ENCODE measurements at places on chromosomes 11 and 22.

DNA sequence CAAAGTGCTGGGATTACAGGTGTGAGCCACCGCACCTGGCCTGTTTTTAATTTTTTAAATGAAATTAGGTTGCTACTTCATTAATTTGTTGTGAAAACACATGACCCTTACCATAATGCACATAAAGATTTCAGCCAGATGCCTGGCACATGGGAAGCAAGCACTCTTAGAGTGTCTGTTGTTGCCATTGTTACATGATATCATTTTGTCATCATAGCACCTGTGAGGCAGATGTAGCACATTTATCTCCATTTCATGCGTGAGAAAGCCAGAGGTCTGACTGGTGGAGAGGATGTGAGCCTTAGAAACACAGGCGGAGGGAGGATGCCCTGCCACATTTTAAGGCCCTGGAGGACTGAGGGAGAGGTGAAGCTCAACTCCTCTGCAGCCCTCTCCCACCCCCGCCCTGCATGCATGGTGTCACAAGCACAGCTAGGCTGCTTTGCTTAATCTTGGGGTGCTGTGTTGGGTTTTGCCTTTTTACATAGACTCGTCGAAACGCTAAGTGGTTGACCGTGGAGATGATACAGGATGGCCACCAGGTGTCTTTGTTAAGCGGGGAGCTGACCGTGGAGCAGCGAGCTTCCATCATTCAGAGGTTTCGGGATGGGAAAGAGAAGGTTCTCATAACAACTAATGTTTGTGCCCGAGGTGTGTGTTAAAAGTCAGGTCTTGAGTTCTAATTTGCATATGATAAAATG is 14.0 kb downstream of the DDX25 start:
- no peak for DNase-seq

- no peak for DNase-seq
These were observed 3.0 kb downstream of the LIMK2 start for GRCh38 chr22:31215018-31215535.

DNA sequence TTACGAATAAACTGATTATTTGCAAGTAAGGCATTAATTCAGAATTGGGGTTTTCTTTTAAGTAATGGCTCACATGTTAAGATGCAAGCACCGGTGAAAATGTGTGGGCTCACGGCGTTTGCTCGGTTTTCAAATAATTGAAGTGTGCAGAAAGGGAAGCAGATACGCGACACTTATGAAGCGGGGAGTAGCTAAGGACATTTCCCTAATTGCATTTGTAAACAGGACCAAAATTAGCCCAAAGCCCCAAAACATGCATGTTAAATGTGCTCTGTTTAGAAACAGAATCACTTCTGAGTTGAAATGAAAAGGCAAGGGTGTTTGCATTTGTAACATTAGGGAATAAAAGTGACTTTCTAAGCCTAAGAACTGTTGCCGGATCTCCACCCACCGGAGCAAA is 61.3 kb downstream of the ELFN2 start:
- DNase-seq: no peak

DNA sequence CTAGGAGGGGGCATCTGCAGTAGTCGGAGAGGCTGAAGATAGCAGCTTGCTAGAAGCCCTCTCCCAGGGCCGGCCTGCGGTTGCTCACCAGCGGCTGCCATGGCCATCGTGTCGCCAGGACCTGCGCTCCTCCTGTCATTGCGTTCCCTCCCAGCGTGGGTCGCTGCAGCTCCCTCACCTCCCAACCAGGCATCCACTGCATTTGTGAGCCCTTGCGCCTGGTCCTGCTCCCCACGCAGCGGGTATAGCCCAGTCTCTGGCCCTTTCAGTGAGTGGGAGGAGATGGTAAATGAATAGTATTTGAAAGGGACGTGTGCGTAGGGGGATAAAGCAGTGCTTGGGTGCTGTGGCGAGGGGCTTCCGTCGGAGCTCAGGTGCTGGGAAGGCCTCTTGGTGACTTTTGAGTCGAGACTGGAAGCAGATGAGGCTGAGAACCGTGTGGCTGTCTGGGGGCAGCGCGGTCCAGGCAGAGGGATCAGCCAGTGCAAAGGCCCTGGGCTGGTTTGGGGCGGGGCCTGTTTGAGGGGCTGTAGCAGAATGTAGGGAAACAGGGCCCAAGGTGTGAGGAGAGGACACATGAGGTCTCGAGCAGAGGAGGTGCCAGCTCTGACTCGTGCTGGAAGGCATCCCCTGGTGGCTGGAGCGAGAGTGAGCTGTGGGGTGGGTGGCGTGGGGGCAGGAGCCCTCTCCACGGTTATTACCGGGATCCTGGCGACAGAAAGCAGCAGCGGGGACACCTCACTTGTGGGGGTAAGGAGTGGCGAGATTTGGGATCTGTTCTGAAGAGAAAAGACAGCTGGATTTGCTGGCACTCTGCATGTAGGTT is 39.3 kb downstream of the LRP5 start:
- DNase-seq: no peak

DNA sequence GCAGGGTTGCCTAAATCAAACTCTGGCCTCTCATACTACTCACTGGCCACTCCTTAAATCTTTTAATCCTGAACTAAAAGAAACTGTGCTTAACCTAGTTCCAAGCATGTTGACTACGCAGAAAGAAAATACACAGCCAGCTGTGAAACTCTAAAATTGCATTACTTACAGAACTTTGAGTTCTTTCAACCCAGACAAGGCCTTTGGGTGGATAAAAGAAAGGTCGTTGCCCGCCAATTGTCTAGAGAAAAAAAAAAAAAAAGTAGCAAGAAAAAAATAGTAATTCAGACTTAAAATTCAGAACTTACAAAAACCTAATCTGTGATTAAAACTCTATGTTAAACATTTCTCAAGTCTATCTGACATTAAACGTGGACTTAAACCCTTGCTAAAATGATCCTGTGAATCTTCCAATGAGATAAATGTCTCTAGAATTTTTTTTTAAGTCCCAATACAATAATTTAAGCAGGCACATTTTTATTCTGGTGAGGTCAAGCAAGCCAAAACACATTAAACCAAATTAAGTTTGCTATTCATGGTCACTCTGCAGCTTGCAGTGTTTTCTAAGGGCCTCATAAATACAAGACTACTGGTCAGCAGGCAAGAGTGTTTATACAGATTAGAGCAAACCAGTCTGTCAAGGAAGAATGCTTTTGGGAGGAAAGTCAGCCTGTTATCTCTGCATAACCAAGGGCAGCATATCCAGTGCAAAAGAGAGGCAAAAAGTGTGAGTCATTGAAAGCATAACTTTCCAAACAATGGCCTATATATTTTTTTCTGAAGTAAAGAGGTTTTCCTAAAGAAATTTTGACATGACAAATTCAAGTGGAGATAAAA is 29.5 kb upstream of the CCDC34 start:
- DNase-seq: peak; percentile 77

DNA sequence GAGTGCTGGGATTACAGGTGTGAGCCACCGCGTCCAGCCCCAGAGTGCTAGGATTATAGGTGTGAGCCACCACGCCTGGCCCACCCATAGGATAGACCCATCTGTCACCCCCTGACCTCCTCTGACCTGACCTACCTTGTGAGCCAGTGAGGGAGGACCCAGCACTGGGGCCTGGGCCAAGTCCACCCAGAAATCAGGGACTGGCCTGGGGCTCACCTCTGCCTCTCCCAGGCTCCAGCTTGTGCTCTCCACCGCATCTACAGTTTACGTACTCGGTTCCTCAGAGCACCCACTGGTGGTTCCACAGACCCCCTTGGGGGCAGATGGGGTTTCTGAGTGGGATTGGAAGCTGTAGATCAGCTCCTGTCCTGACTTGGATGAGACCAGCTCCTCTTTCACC is 6.4 kb downstream of the SLC29A2 start:
- no peak for DNase-seq

DNA sequence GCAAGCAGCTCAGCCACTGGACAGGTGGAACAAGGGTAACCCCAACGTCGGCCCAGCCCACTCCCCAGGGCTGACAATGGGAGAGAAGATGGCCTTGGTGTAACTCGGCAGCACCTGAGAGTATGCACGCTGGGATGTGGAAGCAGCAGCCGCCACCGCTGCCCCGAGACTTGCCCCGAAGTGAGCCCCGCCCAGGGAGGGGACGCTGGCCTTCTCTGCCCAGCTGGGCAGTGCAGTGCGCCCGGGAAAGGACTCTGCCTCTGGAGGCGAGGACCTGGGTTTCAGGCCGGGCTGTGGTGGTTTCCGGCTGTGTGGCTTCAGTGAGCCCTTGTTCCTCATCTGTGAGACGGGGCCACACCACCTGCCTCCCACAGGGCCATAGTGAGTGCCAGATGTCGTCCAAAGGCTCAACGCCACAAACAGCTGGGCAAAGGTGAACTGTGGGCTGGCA is 8.6 kb upstream of the POLDIP3 start:
- no peak for DNase-seq

GRCh38 chr11:130508913-130509312 is 60.5 kb downstream of the ADAMTS15 start:
- no peak for DNase-seq

- peak; percentile 51 for DNase-seq
These were observed 702 bp downstream of the BIRC2 start for GRCh38 chr11:102347462-102348370.

- DNase-seq: no peak
These were observed 2.0 kb upstream of the FXYD6 start for GRCh38 chr11:117878314-117878938.

DNA sequence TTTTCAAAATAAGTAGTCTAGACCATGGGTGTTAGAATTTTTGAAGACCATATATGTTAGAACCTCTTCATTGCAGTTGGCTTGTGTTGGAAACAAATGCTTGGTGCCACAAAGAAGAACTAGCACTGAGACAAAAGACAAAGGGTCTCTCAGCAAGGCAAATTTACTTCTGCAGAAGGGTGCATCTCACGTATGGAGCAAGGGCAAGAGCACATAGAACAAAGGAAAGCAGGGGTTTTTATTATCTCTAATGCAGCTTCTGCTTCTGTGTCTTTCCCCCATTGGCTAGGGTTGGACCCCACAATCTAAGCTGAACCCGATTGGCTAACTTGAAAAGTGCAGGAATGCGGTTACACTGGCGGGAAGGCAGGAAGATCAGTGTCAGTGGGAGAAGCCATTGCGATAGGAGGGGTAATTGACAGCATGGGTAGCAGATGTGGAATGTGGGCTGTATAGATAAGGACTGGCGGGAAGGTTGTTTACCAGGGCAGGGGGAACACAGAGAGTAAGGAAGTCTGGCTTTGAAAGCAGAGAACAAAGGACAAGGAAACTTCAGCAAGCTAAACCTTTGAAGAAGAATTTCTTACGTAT is 9.2 kb upstream of the RBMXL2 start:
- no peak for DNase-seq
